ENCODE measurements at places on chromosomes 6 and 20.

GRCh38 chr6:128438393-128438792, 82.0 kb downstream of the PTPRK start:
- no peak for DNase-seq

- DNase-seq: no peak
Measured at GRCh38 chr20:30175681-30176080, 1081.8 kb upstream of the DEFB115 start.

GRCh38 chr6:20221421-20221820, 9.2 kb upstream of the MBOAT1 start:
- DNase-seq: no peak

GRCh38 chr6:169454204-169454871, 200.7 kb upstream of the THBS2 start:
- DNase-seq: no peak

Data from HS-27A (cell line).